ENCODE measurements at places on chromosomes 11 and 22.

GRCh38 chr11:132200353-132200936, 830.0 kb downstream of the NTM start:
- DNase-seq, result no peak

- no peak for DNase-seq
Measured at GRCh38 chr11:11486423-11486822, 133.4 kb upstream of the CSNK2A3 start.

- peak; percentile 72 for DNase-seq
Measured at GRCh38 chr11:9001736-9002135, 2.1 kb downstream of the NRIP3 start.

- no peak for DNase-seq
Measured at GRCh38 chr22:40972587-40972986, 21.4 kb downstream of the RBX1 start.

DNA sequence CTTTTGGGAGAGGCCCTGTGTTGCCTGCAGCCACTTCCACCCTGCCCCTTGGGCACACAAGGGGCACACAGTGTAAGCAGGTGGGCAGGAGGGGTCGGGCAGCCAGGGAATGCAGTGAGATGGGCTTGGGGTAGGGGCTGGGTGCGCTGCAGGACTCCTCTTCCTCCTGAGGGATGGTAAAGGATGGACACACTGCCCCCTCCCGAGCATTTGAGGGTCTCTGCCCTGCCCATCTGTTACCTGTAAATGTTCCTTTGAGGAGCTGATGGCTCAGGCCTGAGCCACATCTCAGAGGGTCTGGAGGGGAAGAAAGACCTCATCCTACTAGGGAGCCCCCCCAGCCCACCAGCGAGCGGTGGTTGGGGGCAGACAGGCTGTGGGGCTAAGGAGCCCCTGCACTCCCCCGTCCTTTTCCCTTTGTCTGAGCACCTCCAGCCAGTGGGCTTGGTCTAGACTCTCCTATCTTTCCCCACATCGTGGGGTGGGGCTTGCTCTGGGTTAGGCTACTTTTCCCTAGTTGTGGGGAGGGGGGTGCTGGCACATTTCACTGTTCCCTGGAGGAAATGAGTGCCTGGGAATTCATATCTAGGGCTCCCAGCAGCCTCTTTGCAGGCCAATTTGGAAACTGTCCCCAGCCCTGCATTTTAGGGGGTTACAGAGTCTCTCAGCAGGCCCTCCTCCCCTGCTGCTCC, 1.7 kb upstream of the TSSC4 start:
- DNase-seq, result no peak

GRCh38 chr22:46579751-46580449, 40.3 kb upstream of the GRAMD4 start:
- no peak for DNase-seq

GRCh38 chr11:126592496-126593410, 237.3 kb downstream of the ST3GAL4 start:
- DNase-seq, result no peak

- no peak for DNase-seq
Measured at GRCh38 chr11:126627421-126627820, 271.9 kb downstream of the ST3GAL4 start.

- no peak for DNase-seq
Measured at GRCh38 chr11:27029966-27030365, 10.6 kb upstream of the BBOX1 start.

DNA sequence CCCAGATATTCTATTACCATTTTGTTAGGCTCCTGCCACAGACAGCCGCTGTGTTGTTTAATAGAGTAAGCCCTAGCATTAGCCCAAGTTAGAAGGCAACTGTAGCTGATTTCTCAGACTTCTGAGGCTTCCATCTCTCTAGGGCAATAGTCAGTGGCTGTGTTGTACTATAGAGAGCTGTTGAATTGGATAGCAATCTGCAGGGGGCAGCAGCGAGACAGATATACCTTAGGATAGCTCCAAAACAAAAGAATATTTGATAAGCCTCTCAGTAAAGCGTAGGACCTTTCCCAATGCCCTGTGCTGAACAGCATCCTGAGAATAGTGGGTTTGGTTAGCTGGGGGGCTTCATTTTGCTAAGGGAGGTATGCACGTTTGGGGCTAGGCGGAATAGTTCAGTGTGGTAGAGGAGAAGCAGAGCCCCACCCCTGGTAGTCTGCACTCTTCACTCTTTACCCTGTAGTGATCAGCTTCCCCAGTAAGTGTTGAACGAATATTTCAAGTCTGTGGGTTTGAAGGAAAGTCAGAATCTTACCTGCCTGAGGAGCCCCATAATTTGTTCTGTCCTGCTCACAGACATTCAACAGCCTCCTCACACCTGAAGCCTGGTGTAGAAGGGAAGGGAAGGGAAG, 515.1 kb downstream of the INSC start:
- DNase-seq, result no peak

DNA sequence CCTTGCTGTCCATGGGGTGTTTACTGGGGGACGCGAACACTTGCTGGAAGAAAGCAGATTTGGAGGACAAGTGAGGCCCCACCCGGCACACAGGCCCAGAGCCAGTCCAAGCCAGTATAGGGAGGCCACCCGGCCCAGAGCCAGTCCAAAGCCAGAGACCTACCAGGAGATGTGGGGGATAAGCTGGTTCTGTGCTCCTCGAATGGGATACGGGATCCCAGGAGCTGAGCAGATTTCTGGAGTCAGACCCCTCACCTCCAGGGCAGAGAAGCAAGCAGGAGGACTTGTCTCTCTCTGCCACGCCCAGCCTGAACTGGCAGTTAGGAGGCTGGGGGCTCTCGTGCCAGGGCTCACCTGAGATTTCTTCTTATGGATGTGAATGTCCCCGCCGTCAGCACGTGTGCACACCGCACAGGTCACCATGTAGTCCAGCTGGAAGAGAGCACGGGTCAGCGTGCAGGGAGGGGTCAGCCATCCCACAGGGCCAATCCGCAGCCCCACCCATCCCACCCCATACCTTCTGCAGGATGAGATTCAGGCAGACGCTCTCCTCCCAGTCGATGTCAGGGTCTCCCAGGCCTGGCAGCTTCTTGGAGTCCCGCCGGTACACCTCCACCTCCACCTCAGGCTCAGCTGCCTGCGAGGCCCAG, 35.3 kb downstream of the KIAA0930 start:
- DNase-seq, result no peak

DNA sequence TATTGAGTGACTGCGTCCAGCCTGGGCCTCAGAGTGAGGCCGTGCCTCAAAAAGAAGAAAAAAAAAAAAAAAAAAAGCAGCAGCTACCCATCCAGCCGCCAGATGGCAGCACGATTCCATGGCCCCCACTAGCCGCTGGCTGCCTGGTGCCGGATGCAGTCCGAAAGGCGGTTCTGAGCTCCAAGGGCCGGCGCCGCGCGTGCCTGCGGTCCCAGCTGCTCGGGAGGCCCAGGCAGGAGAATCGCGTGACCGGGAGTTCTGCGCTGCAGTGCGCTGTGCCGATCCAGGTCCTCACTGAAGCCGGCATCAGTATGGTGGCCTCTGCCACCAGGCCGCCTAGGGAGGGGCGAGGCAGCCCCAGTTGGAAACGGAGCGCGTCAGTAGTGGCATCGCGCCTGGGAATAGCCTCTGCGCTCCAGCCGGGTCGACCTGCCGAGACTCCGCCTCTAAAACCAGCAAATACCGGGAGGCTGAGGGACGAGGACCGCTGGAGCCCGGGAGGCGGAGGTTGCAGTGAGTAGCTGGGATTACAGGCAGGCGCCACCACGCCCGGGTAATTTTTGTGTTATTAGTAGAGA, 19.3 kb downstream of the SCARF2 start:
- peak; percentile 93 for DNase-seq

GRCh38 chr11:2359557-2359956, 17.6 kb upstream of the CD81 start:
- DNase-seq, result no peak

DNA sequence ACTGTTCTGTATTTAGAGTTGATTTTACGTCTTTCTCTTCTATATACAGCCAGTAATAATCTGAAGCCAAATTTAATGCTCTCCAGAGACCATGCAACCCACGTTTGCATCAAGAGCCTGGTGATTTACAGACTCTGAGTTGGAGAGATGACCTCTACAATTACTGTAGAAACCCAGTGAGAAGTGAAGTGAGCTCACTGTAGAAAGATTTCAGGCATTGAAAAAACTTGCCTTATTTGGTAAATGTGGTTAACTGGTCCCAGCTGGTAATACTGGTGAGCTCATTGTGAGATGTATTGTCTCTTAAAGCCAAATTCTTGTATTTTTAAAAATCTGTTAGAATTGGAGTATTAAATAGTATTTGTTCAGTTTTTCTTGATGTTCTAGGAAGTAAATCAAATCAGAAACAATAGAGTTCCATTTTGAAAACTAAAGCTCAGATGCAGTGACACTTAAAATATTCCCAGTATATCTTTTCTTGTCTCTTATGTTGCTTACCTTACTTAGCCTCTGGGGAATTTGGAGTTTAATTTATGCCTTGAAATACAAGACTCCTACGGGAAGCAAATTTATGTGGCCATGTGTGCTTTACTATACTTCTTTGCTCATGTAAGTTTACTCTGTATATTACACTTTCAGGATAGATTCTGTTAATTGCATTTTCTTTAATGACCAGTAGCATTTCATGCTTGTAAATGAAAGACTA, 189.9 kb downstream of the ARHGAP42 start:
- peak; percentile 86 for DNase-seq

GRCh38 chr22:19586922-19587684, 62.9 kb upstream of the CLDN5 start:
- no peak for DNase-seq

- no peak for DNase-seq
Measured at GRCh38 chr22:32706149-32706548, 95.4 kb upstream of the TIMP3 start.

DNA sequence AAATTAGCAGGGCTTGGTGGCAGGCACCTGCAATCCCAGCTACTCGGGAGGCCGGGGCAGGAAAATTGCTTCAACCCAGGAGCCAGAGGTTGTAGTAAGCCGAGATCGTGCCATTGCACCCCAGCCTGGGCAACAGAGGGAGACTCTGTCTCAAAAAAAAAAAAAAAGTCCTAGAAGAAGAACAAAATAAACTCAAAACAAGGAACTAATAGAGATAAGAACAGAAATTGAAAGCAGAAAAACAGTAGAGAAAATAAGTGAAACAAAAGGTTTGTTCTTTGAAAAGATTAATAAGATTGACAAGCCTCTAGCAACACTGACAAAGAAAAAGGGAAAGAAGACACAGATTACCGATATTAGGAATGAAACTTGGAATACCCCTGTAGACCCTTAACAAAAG, 45.1 kb upstream of the CBX7 start:
- DNase-seq, result no peak

DNA sequence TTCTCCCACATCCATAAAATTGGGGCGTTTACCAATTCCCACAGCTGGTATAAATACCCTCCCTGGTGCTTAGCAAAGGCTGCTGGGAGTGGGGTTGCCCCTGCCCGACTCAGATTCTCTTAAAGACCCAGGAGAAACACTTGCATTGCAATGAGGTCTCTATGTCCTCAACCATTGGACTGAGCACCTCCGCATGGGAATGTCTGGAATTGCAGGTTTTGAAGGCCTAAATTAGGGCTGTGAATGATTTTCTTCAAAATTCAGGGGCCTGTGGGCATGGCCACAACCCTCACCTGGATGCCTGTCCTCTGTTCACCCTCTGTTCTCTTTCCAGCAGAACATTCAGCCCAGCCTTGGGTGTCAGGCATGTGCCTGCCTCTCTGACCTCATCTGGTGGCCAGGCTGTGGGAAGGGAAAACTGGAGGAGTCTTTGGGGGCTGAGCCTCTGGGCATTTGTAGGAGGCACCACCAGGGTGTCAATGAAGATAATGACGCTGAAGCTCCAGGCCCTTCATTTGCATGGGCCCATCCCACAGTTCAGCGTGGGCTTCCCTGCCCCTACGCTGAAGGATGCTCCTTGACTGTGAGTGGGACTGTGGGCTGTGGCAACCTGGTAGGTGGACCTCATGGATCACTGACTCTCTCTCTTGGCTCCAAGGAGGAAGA, 52.7 kb upstream of the MYEOV start:
- no peak for DNase-seq

GRCh38 chr11:2899080-2899783, 13.7 kb upstream of the CDKN1C start:
- DNase-seq, result no peak

DNA sequence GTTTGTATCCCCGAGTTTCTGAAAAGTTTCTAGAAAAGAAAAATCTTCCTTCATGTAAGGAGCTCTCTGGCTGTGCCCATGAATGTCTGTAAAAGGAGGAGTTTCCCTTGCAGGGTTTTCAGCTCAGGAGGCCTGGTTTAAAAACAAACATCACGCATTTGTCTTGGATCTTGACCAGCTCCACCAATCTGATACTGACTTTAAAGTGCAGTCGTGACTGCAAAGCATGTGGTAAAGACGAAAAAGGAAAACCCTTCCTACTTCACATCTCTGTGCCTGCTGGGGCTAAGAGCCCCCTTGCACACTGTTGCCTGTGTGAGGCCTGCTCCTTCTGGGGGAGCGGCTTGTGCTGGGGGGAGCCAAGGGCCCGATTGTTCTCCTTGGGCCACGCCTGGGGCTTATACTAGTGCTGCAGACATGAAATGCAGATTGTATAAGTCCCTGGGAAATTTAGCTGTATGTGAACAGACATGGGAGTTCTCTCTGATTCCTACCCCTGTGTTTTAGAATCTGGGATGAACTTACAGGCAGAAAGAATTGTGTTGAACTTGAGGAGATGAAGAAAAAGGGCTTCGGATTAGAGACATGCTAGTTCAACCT, 62.1 kb downstream of the ADAMTS15 start:
- DNase-seq, result no peak

GRCh38 chr11:71977743-71978418, 20.8 kb upstream of the IL18BP start:
- DNase-seq, result peak; percentile 75

GRCh38 chr22:41217553-41218157, 12.5 kb downstream of the L3MBTL2 start:
- peak; percentile 82 for DNase-seq

GRCh38 chr11:16613512-16614381, 124.7 kb upstream of the C11orf58 start:
- DNase-seq, result peak; percentile 92

- no peak for DNase-seq
Measured at GRCh38 chr11:12222055-12222792, 111.8 kb downstream of the MICAL2 start.

GRCh38 chr11:123580137-123580536, 74.3 kb downstream of the SCN3B start:
- DNase-seq, result no peak

- no peak for DNase-seq
Measured at GRCh38 chr22:39282645-39283321, 36.6 kb downstream of the RPL3 start.

GRCh38 chr11:71285111-71285510, 32.7 kb upstream of the SHANK2 start:
- DNase-seq, result no peak

- no peak for DNase-seq
Measured at GRCh38 chr22:40648386-40648785, 11.9 kb upstream of the MRTFA start.

DNA sequence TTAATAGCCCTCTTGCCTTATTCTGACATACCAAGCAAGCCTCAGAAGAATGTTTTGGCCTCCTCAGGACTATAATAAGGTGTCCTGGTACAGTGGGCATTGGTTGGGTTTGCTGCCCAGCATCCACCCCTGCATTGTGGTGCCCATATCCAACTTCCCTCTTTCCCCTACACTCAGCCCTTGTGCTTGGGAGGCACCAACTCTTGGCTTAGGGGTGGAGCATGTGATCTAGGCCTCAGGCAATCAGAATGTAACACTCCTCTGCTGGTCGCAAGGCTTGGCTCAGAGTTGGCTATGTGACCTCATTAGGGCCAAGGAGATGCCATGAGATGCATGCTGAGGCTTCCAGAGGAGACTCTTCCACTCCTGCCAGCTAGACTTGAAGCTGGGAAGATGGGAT, 123.0 kb downstream of the CSNK2A3 start:
- no peak for DNase-seq

GRCh38 chr22:24427500-24428164, at the start of gene ADORA2A:
Gene ADORA2A, plus strand, starts transcription at chr22:24427599. Its CDS starts 5,806 bp downstream, at chr22:24433405.
- DNase-seq, result no peak

GRCh38 chr11:61482513-61482912, 26.0 kb upstream of the LRRC10B start:
- DNase-seq, result peak; percentile 73

All from GM03348 (cell line).